ENCODE measurements at places on chromosomes 13 and 19.
A peak's percentile ranks its signal among the peaks of the same experiment; 100 is the strongest.

GRCh38 chr13:105063676-105064075 is 1471.8 kb downstream of the EFNB2 start:
- DNase-seq = no peak

DNA sequence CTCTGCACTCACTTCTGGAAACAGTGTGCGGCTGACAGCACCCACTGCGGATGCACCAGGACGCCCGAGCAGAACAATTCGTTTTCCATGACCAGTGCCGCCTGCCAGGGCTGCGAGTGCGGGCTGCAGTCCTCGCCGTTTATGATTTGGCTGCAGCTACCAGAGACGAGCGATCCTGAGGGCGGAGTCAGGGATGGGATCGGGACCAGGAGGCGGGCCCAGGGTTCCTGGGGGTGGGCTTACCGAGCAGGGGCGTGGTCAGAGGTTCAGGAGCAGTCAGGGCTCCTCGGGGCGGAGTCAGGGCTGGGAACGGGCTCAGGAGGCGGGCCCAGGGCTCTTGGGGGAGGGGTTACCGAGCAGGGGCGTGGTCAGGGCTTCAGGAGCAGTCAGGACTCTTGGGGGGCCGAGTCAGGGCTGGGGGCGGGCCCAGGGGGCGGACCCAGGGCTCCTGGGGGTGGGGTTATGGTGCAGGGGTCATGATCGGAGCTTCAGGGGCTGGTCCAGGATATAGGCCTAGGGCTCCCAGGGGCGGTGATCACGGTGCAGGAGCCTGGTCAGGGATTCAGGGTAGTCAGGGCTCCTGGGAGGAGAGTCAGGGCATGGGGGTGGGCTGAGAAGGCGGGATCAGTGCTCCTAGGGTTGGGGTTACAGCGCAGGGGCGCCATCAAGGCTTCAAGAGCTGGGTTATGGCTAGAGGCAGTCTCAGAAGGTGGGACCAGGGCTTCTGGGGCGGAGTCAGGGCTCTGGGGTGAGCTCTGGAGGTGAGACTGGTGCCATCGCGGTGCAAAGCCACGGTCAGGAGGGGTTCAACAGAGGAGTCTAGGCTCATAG is 1.7 kb downstream of the KLK4 start:
- no peak for DNase-seq

DNA sequence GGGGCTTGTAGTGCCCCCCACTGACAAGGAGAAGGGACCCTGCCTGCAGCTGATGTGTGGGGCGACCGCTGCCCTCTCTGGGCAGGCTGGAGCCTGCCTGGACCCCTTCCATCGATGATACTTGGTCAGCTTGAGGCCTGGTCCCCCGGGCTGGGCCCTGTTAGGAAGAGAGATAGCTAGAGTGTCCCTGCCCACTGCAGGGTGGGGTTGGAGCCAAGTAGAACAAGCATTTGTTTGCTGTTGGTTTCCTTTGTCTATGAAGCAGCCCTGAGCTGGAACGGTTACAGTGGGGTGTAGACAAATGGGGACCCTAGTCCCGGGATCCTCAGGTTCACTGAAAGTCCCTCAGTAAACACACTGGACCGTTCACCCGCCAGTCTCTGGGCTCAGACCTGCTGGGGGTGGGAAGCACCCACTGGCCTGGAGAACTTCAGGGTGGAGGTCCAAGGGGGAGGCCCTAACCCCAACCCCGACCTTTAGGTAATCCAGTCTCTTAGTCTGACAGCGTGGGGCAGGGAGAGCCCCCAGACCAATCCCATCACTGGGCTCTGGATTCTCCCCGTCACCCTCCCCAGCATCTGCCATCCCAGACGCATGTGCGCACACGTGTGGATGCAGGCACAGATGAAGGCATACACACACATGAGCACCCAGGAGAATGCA is 204.8 kb upstream of the ZNF536 start:
- DNase-seq = no peak

DNA sequence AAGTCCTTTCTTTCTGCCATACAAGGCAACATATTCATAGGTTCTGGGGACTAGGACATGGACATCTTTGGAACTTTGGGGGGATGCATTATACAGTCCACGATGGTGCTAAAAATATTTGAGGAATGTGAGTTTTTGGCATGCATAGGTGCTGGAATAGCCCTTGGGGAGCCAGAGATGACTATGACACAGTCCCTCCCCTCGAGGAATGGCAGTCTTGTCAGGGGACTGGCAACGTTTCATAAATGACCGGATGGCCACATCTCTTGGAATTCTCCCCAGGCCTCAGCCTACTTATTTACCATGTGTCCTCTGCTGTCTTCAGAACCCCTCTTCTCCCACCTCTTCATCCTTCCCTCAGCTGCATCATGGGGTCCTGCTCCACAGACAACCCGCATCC is 13.6 kb downstream of the MEIOSIN start:
- no peak for DNase-seq

DNA sequence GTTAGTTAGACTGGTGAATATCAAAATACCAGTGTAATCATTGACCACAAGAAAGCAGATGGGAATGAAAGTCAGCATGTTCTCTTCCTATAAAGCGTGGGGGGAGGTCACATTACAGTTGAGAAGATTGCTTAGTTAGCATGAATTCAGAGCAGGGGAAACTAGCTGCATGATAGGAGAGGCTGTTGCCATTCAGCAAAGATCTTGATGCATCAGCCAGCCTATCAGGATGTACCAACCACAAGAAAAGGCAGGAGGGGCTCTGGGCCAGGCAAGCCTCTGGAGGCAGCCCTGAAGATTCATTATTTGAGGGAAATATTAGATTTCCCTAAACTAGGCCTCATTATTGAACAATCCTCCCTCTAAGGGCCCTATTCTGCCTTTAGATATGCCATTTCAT is 5.0 kb upstream of the MTMR6 start:
- no peak for DNase-seq

GRCh38 chr13:29550430-29550988 is 45.0 kb downstream of the SLC7A1 start:
- DNase-seq = no peak

DNA sequence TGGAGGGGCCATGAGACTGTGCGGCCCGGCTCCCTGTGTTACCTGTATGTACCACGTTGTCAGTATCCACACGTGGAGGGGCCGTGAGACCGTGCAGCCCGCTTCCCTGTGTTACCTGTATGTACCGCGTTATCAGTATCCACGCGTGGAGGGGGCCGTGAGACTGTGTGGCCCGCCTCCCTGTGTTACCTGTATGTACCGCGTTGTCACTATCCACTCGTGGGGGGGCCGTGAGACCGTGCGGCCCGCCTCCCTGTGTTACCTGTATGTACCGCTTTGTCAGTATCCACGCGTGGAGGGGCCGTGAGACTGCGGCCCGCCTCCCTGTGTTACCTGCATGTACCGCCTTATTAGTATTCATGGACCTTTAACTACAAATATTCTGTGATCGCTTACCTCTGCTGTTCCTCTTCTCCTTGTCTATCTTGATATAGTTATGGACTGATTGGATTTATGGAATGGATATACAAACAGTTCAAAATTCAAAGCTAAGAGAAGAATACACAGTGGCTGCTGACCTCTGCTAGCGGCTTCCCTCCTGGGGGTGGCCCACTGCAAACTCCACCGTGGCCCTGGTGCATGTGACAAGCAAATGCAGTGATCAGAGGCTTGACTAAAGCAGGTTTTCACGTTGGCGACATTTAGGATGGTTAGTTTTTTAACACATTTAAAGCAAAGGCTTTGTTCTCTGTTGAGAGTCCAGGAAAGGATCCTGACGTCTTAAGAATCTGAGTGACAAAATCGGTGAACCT is 38.7 kb downstream of the ATP11A start:
- DNase-seq = no peak

GRCh38 chr19:34732612-34733211 is 1.3 kb upstream of the ZNF181 start:
- DNase-seq = no peak

- DNase-seq = no peak
These were observed 41.3 kb downstream of the IRS2 start for GRCh38 chr13:109745060-109745459.

DNA sequence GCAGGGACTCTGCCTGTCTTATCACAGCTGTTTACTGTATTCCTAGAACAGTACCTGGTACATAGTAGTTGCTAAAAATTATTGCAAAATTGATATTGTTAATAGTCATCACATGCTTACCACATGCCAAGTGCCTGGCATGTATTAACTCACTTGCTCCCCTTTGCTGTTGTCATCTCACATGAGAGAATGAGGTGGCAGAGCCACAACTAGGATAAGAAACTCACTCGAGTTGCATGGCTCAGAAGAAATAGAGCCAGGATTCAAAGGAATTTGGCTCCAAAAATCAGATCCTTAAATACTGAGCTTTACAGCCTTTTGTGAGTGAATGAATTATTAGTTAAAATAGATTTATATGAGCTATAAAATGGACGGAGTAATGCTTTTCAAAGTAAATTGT is 42.6 kb downstream of the B3GLCT start:
- DNase-seq = no peak

DNA sequence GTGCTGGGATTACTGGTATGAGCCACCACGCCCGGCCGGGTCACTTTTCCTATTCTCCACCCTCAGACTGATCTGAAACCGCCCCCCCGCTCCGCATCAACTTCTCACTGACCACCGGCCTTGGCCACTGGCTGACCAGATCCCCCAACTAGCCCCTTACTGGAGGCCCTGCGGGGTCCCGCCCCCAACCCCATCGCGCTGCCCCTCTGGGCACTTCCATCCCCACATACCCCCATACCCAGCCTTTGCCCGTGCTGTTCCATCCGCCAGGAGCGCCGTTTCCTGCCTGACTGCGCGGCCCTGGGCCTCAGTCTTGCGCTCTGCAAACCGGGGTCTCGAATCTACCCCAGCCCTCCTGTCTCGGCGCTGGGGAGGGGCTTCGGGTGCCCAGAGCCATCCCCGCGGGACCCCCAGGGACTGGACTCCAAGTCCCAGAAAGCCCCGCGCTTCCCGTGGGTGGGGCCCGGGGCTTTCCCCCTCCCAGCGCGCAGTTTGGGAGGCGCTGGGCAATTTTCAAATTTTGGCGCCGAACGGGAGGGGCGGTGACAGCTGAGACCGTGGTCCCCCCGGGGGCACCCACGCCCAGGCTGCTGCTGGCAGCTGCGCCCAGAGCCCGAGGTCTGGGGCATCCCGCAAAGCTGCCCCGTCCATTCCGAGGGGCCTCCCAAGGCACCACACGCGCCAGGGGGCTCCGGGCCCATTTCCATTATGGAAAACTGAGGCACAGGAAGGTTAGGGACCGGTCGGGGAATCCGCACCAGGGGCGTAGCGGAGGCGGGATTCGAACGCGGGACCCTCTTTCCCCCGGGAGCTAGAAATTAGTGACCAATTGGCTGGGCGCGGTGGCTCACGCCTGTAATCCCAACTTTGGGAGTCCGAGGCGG is 5.2 kb upstream of the LMNB2 start:
- peak; percentile 45 for DNase-seq

DNA sequence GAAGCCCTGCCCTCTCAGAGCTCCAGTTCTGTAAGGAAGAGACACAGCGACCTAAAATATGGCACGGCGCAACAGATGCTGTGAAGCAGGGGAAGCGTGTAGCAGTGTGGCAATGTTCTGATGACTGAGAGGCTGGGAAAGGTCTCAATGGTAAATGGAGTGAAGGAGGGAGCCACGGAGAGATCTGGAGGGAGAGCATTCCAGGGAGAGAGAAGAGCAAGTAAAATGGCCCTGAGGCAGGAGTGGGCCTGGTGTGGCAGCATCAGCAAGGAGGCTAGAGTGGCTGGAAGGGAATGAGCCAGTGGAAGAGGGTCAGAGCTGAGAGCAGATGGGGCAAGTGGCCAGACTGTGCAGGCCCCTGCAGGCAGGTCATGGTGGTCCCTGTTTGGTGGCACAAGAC is 16.4 kb downstream of the RCN3 start:
- DNase-seq = no peak

DNA sequence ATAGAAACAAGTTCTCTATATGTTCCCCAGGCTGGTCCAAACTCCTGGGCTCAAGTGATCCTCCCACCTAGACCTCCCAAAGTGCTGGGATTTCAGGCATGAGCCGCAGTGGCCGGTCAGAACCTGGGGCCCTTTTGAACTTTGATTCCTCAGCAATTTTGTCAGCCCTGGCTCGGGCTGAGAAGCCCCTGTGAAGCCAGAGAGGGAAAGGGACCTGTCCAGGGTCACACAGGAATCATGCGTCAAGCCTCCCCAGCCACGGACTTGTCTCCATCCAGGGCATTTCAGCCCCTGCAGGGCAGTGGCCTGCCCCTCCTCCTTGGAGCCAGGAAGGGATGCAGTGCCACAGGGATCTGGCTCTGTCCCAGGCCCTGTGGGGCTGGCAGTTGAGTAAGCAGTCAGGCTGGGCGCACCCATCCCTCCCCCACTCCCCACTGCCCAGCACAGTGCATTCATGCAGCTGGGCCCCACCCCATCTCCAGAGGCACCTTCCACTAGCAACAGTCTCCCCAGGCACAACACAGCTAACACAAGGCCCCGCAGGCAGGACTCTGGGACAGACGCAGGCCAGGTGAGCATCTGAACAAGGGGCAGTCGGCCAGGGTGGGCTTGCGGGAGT is at the start of gene CAPS:
Gene CAPS (plus strand): TSS at position 516 of the 619 bp plus-strand sequence. CDS start 153 bp downstream, outside the sequence.
- DNase-seq = no peak

DNA sequence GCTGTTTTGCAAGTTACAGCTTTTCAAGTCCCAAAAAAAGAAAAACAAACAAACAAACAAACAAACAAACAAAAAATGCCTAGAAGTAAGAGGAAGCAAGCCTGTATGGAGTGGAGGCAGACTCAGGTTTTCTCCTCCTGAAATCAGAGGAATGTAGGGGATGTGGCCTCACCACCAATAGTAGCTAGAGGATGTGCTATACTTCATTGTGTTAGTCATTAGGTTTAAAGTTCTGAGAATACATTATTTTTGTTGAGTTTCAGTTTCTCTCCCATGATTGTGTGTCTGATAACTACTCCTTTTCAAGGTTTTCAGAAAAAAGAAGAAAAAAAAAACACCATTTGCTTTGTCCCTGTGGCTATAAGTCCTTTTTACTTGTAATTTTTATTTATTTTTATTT is 524.5 kb downstream of the GPC6 start:
- no peak for DNase-seq

DNA sequence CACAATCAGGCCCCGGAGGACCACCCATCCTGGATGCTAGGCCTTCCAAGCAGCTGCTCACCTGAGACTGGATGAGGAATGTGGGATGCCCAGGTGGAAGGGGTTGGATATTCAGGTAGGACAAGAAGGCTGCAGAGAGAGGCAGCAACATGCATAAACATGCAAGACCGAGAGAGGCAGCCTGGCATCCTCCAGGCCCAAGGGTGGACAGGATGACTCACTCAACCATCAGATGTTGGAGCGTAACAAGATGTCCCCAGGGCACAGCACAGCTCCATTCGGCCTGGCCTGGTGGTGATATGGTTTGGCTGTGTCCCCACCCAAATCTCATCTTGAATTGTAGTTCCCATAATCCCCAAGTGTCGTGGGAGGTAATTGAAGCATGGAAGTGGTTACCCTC is 10.0 kb upstream of the CABP5 start:
- DNase-seq = no peak
